ENCODE measurements at places on chromosomes 5 and 9. TPM values are rescaled to one million over a fixed set of nuclear protein-coding genes. Genes with fewer than 3 reads are reported as not detected.

The PCDHGA12 gene
- 0.11 TPM for total RNA-seq

The ALDOB gene
- total RNA-seq = not detected

- no peaks in the 10 kb centered on the region for H3K36me3 ChIP-seq
- no peaks in the 10 kb centered on the region for H3K27me3 ChIP-seq
- no peak overlapping the region for H3K4me3 ChIP-seq
- H3K27ac ChIP-seq = no peak overlapping the region
- peaks cover 24% of the 10 kb centered on the region for H3K4me1 ChIP-seq
- no peak for DNase-seq
These were observed 156.9 kb upstream of the NR3C1 start for GRCh38 chr5:143560378-143560777.

GRCh38 chr9:128619127-128619526, 37.5 kb downstream of the DYNC2I2 start:
- no peak overlapping the region for H3K4me3 ChIP-seq
- H3K4me1 ChIP-seq = no peaks in the 10 kb centered on the region
- no peak overlapping the region for H3K27ac ChIP-seq
- H3K27me3 ChIP-seq = no peaks in the 10 kb centered on the region

GRCh38 chr5:154755361-154756008, at the start of gene LARP1:
Gene LARP1 (plus strand): TSS chr5:154755377. CDS start chr5:154755758, 381 bp downstream.
- DNase-seq = peak; percentile 18
- H3K4me3 ChIP-seq = peak within 1 kb of the TSS; percentile 97
- H3K27ac ChIP-seq = peak within 1 kb of the TSS; percentile 97

DNA sequence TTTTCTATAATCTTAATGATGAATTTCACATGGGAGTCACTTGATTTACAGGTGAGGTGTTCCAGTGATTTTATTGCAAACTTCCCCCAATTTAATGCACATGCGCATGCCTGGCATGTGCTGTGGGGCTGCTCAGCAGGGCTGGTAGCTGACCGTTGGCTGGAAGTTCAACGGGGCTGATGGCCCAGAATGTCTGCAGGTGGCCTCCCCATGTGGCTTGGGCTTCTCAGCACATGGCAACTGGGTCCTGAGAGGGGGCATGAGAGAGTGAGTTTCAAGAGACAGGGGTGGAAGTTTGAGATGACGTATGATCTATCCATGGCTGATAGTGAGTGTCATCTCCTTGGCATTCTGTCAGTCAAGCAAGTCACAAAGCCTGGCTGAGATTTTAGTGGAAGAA, 259.8 kb downstream of the ZSWIM6 start:
- peaks cover 2% of the 10 kb centered on the region for H3K27me3 ChIP-seq
- H3K4me1 ChIP-seq = no peaks in the 10 kb centered on the region
- H3K4me3 ChIP-seq = no peak overlapping the region
- H3K36me3 ChIP-seq = no peaks in the 10 kb centered on the region

DNA sequence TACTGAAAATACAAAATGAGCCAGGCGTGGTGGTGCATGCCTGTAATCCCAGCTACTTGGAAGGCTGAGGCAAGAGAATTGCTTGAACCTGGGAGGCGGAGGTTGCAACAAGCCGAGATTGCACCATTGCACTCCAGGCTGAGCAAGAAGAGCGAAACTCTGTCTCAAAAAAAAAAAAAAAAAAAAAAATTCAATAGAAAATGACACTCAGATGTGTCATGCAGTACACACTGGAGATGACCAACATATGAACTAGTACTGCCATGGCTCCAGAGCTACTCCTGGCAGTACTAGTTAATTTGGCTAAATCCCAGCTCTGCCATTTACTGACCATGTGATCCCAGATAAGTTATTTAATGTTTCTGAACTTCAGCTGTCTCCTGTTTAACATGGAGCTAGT, 7.3 kb downstream of the ATOX1 start:
- H3K4me3 ChIP-seq = no peak overlapping the region
- H3K36me3 ChIP-seq = peaks cover 26% of the 10 kb centered on the region
- no peak overlapping the region for H3K27ac ChIP-seq
- H3K4me1 ChIP-seq = peaks cover 30% of the 10 kb centered on the region
- no peak for DNase-seq
- H3K27me3 ChIP-seq = no peaks in the 10 kb centered on the region

- peak overlapping the region; percentile 42 for H3K4me3 ChIP-seq
- no peak for DNase-seq
- H3K36me3 ChIP-seq = peaks cover 67% of the 10 kb centered on the region
These were observed 230.9 kb downstream of the AUH start for GRCh38 chr9:91130796-91131318.

Data from activated T-helper 2 cell treated with anti-CD3 and anti-CD28 coated beads, Interferon-gamma antibody, Interleukin-2, Interleukin-4, amounts not matched to agents 10 μg/mL and 5 μg/mL and 100 μg/mL, durations not matched to agents 14 hours and 24 hours and 36 hours (primary cell).